ENCODE measurements at places on chromosomes 5 and 9.

DNA sequence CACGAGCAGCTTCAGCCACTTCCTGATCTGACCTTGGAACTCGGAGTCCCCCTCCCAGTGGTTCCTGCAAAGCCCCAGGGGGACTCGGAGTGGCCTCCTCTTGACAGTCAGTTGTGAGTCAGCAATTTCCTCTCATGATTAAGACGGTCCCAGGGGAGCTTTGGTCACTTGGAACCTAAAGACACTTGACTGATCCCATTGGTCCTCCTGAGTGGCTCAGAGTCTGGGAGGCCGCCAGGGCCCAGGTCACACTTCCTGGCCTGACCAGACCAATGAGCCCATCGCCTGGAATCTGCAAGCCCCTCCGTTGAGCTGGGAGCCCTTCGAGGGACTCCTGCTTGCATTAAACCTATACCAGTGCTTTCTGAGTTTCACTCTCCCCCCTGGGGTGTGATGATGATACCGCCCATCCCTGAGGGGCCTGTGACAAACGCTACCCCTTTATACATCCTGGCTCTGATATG, 29.1 kb downstream of the TSPAN17 start:
- DNase-seq, result no peak

DNA sequence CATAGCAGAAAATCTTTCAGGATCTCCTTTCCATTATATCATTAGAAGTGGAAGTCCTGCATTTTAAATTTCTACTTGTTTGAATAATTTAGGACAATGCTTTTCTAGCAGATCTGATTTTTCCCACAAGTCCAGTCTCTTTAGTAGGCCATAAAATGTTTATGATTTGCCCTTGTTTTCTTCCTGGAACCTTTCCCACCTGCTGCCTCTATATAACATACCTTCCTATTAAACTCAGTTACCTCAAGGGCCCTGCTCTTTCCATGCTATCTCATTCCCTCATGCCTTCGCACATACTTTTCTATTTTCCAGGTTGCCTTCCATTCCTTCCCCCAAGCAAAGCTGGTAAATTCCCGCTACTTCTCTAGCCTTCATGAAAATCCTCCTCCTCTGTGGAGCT, 187.0 kb upstream of the EFNA5 start:
- no peak for DNase-seq

DNA sequence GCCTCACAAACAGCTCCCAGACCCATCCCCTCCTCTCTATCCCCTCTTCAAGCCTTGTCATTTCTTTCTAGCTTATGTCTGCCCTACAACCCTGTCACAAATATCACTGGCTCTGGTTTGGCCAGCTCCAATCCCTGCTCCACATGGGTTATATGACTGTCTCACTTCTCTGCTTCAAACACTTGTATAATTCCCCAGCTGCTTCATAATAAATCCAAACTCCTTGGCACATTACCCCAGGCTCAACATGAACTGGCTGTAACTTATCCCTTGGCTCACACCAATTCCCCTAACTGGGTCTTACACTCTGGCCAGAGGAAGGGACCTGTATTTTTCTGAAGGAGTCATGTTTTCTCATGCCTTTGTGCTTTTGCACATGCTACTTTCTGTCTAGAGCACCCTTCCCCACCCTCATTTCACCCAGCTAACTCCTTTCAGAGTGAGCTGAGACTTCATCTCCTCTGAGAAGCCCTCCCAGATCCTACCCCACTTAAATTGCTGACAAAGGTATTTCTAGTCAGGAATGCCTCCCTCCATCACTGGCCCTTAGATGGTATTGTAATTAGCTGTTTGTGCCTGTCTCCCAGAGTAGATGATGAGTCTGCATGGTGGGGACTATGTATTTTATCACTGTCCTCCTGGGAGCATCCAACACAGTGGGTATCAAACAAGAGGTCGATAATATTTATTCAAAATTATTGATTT, 5.3 kb downstream of the PRXL2C start:
- no peak for DNase-seq

DNA sequence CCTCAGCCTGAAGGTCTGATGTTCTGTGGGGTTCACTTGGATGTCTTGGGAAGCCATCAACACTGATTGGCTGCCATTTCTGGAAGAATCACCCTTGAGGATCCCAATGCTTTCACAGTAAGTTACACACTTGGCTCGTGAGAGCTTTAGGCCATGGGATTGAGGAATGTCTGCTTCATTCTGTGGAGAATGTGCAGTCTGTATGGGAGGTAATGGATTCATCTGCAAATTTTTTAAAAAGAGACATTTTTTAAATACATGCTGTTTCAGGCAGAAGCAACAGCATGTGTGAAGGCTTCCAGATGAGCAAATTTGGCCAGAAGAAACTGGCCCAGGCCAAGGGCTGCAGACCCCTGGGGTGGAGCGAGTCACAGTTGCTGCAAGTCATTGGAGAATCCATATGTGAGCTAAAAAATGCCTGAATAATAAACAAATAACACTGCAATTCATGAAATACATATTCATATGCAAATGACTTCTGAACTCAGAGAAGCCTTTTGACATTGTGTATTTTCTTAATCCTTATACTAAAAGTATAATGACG, 146.3 kb upstream of the RASEF start:
- DNase-seq, result no peak

GRCh38 chr9:99210572-99210971, 11.2 kb downstream of the ALG2 start:
- DNase-seq, result no peak

- DNase-seq, result peak; percentile 4
These were observed 19.5 kb downstream of the TTC33 start for GRCh38 chr5:40736103-40736875.

DNA sequence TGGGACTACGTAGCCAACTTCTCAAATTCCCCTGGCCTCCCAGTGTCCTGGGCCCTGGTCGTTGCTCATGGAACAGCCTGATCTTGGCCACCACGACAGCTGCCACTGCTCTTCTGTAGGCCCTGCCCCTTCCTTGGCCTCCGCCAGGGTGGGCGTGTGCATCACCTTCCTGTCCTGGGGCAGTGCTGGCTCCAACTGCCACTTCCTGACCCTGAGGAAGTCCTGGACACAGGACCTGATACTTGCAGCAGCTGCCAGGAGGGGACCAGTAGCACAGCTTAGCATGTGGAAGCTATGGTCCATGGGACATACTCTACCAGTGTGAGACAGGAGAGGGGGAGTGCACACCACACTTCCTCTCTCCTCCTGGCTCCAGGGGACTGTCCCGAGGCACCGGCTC, 145.2 kb downstream of the TENT4A start:
- no peak for DNase-seq

GRCh38 chr5:111762895-111763294, 5.9 kb upstream of the NREP start:
- no peak for DNase-seq

DNA sequence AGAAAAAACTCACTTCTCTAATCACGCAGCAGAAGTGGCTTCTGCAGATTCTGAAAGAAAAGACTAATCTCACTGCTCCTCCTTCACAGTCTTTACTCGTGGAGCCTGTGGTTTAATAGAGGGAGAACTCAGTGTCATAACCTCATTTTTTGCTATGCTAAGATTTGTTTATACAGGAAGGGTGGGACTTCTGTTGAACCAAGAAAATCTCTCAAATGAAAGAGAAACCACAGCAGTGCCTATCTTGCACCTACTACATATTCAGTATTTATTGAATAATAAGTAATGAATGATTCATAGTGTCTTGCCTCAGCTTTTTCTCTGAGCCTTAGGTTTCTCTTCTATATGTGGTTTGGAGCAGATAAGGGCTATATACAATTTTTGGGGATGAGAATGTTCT, 136.1 kb upstream of the DMAC1 start:
- no peak for DNase-seq

DNA sequence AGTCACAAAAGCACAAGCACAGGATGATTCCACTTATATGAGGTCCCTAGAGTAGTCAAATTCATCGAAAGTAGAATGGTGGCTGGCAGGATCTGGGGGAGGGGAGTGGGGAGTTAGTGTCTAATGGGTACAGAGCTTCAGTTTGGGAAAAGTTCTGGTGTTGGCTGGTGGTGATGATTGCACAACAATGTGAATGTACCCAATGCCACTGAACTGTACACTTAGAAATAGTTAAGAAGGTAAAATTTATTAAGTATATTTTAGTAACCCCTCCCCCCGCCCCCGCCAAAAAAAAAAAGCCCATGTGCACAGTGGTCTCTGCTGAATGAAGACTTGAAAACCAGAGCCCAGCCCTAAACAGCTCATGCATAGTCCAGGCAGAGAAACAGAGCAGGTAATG, 24.8 kb upstream of the GTF3C5 start:
- no peak for DNase-seq

DNA sequence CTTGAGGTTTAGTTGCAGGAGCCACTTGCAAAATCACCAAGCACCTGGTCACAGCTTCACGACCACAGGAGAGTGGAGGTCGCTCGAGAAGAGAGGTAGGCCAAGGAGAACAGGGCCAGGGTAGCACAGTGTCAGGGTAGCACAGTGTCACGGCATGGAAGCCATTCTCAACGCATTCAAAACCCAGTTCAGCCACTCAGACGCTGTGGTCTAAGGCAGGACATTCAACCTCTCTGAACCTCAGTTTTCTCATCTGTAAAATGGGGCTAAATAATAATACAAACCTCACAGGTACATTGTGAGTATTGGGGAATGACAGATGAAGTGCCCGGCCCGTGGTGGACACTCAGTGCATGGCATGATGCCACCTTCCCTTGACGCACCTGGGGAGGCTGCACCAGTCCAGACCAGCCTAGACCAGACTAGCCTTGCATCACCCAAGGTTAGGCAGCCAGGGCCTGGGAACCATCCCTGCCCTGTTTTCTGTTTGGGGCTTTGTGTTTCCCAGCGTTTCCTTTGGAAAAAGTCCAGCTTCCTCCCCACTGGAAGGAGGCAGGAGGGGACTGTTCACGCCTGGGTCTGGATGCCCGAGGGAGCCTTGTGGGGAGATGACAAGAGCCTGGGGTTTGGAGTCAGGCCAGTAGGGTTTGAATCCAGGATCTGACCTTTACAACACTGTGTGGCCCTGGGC, 7.8 kb upstream of the LMX1B start:
- no peak for DNase-seq

GRCh38 chr5:169253071-169253470, 47.9 kb downstream of the SLIT3 start:
- no peak for DNase-seq

GRCh38 chr9:19757745-19758144, 31.1 kb downstream of the SLC24A2 start:
- no peak for DNase-seq

GRCh38 chr5:107801061-107801460, 130.3 kb upstream of the EFNA5 start:
- no peak for DNase-seq

- DNase-seq, result no peak
These were observed 1352.2 kb upstream of the ACO1 start for GRCh38 chr9:31032206-31032605.

DNA sequence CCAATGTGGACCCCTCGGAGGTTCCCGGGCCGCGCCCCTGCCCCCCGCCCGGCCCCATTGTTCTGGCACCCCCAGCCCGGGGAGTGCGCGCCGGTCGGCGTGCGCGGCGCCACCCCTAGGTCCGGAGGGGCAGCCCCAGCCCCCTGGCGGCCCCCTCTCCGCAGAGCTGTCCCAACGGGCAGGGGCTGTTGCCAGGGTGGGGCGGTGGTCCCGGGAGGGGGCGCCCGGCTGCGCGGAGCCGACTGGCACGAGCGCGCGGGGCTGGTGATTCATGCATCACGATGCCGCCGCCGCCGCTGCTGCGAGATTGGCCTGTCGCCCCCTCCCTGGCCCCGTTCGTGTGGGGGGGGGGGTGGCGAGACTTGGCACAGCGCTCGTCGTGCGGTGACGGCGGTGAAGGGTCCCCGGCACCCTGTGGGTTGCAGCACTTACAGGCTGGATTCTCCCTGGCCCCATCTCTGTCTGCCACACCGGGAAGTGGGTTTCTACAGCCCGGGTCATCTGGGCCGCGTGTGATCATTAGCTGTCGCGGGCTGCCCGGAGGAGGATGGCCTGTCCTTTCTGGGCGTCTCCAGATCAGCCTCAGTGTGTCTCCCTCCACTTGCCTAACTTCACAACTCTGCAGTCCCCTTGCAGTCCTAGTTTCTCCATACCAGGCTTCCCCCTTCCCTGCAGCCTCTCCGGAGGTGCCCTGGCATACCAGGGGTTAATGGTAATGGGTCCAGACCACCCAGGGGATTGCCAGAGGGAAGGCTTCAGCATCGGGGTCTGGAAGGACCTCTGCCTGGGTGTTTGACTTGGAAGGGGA, 858 bp downstream of the NCS1 start:
- no peak for DNase-seq

DNA sequence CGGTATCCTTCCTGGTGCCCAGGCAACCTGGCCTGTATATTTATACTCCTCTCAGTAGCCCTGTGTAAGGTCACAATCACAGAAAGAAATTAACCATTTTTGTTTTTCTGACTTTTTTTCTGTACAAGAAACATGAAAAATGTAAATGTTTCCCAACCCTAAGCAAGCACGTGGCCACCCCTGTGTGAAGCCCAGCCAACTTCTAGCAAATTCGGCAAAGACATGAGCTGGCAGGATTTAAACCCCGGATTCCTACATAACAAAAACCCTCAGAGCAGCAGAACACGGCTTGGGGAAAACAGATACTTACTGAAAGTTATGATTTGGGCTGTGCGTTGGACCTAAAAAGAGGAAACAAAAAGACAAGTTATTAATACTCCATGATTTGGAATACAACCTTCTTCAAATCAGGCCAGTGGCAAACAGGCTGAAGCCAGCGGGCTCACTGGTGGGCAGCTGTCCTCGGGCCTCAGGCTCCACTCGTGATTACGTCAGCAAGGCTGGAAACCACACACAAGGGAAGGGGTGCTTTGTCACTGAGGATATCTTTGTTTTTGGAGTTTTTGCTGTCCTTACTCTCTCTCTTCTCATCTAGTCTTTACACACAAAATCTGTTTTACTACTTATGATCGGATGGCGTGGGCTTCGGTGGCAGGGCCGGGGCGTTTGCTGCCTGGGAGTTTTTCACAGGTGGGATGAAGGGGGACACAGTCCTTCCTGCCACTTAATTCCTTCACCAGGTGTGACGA, 194.1 kb downstream of the ROR2 start:
- DNase-seq, result no peak

DNA sequence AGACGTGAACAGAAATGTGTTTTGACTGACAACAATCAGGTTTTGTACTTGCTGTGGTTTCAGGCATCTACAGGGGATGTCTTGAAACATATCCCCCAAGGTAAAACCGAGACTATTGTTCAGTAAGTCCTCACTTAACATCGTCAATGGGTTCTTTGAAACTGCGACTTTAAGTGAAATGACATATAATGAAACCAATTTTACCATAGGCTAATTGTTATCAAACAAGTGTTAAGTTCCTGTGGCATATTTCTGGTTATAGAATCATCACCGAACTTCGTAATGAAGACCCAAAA, 16.4 kb upstream of the OMD start:
- DNase-seq, result no peak
